ENCODE measurements at places on chromosomes 3 and 15.

- DNase-seq = no peak
These were observed 30.1 kb downstream of the APPL1 start for GRCh38 chr3:57257678-57258077.

DNA sequence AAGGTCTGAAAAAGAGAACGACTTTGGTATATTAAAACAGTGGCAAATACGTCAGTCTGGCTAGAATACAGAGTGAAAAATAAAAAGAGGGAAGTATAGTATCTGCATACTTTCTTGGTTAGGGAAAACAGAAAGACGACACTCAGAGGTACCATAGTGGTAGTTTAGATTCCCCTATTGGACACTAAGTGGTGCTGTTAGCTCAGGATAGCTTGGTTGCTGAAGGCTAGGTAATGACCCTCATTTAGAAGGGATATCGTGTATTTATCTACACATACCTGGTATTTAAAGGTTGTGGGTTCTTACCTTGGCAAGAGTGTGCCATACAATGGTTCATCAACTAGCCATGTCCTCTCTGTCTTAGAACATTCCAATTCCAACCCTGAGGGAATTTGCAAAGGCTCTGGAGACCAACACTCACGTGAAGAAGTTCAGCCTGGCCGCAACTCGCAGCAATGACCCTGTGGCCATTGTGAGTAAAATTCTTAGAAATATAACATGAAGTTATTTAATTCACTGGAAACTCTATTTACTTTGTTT, 31.0 kb downstream of the TMOD2 start:
- no peak for DNase-seq

- no peak for DNase-seq
These were observed 22.5 kb upstream of the SEMA3F start for GRCh38 chr3:50132421-50133282.

- no peak for DNase-seq
These were observed 1.3 kb downstream of the TOP2B start for GRCh38 chr3:25663347-25663868.

DNA sequence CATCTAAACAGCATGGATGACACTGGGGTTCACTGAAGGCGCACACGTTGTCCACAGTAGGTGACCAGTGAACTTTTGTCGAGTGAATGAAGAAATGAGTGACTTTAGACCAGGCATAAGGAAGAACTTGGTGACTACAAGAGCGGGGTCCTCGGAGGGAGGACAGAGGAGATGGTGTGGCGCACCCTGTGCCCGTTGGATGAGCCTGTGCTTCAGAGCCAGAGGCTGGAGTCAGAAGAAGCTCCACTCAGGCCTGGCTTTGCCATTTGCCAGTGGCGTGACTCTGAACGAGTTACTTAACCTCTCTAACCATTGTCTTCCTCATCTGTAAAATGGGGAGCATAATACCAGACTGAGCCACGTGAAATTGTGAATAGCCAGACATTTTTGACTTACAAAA, 42.2 kb downstream of the MUC4 start:
- no peak for DNase-seq

DNA sequence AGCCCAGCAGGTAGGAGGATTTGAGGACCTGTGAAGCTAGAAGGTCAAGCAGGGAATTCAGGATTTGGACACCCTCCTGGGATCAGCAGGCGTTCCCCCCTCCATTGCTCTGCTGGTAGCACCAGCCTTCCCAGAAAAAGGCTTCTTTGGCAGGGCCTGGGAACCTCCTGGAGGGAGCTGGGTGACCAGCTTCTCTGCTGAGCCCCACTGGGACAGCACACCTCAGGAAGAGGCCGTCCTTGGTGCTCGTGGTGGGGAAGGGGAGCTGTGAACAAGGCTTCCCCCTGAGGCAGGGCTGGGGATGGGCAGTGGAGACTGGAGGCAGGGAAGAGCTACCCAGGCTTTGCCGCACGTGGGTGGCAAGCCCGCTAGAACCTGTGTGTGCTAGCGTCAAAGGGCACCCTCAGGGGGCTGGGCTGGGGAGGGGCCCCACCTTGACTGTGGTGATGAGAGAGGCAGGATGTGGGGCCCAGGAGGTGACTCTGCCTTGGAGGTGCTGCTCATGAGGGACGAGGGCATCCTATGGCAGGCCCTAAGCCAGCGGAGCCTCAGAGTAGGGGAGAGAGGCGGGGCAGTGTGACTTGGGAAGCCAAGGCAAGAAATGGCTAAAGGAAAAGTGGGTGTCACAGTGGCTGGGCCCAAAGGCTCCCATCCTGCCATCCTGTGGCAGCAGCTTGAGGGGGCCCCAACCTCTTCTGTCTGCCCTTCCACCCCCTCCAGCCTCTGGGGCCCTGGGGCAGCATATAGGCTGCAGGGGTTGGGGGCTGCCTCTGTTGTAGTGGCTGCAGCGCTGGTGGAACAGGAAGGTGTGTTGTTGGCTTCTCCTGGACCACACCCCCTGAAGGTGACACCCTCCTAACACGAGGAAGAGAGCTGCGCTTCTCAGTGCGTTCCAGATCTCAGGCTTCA, 20.7 kb downstream of the KLF13 start:
- DNase-seq = no peak

DNA sequence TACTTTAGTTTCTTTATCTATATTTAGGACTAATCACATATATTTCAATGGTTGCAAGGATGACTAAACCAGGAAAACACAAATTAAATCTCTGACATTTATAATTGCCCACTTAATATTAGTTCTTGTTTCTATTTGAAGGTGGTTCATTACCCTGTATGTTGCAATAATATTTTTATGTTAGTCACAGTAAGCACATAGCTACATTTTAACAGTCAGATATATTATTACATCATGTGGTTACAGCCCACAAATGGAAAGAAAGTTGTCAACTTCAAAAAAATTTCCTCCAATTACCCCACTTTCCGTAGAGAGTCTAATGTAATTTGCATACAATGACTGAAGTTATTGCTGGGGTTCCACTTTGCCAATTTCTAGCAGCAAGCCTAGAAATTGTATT, 114.6 kb downstream of the TUSC7 start:
- DNase-seq = no peak

GRCh38 chr3:97510795-97511194, 253.8 kb upstream of the ARL6 start:
- DNase-seq = no peak

GRCh38 chr15:43518197-43518761, 871 bp downstream of the MAP1A start:
- DNase-seq = no peak

DNA sequence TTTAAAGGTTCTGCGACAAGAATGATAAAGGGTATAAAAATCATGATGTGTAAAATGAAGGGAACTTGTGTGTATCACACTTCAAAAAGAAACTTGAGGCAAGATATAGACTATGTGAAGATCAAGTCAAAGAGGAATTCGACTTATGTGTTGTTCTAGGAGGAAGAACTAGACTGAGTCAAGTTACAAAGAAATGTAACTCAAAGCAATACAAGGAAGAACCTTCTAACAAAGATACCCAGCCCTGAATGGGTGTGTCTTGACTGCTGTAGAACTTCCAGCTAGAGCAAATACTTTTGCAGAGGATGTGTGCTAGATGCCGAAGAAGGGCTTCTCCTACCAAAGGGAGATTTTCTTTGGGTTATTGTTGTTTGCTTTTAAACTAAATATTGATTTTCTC, 2.4 kb downstream of the SLC49A4 start:
- no peak for DNase-seq

DNA sequence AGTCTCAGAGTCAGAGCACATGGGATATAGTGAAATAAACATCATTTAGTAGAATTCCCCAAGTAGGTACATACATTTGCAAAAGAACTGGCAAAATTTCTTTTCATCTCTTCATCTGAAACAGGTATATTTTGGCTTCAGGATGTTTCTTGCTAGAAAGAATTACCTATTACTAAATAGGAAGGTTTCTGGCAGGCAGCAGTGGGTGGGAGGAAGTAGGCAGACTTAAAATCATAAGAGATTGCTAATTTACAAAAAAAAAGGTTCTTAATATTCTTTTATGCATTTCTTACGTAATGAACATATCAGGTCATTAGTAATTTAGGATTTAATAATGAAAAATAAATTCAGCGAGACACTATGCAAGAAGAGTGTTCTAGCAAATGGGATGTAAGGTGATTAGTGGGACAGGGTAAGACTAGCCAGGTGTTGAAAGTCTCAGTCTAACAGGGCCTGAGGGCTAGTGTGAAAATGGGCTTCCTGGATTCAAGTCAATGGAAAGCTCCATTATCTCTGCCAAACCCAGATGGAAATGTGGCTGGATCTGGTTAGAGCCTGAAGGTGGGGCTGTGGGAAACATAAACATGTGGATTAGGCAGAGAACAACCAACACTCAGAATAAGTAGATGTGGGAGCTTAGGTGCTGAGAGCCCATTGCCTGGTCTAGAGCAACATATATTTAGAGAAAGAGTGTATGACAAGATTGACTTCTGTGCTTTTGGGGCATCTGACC, 127.4 kb upstream of the FEZF2 start:
- DNase-seq = no peak

DNA sequence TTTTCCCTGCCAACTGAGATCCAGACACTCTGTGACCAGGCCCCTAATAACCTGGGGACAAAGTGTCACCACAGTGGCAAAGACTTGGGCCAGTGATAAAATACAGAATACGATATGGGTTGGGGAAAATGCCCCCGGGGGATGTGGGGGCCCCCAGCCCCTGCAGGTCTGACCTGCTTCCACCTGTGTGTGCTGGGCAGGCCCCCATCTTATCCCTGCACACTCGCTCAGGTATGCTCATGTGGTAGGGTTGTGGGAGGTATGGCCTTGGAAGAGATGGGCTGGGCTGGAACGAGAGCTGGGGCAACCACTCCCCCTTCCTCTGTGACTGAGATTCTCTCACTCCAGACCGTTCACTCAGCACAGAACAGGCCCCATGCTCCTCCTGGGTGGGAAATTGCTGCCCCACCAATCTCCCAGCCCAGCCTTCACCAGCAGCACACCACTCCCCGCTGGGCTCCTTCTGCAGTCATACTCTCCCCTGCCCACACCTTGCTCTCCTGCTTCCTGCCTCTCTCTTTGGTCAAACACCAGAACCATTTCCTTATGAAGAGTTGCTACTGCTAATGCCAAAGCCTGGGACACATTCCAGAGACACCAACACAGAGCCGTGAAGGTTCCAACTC, 9.6 kb upstream of the CPEB1 start:
- no peak for DNase-seq

Measured in glomerular endothelial cell (primary cell).